ENCODE measurements at places on chromosomes 2 and 18.

DNA sequence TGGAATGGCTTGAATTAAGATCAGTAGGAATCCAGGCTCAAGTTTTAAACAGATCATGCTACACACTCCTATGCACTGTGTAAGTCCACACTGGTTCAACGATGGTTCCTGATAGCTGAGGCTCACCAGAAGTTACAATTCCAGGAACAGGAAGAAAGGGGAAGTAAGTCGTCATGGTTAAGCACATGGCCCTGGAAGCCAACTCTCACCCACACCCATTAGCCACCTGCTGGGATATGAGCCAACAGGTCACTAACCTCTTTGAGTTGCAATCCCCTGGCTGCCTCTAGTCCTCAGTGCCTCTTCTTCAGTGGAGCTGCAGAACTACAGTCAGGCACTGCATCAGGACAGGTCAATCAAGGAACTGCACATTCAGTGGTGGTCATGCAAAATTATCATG, 133.5 kb downstream of the TMEM182 start:
- DNase-seq, result no peak

DNA sequence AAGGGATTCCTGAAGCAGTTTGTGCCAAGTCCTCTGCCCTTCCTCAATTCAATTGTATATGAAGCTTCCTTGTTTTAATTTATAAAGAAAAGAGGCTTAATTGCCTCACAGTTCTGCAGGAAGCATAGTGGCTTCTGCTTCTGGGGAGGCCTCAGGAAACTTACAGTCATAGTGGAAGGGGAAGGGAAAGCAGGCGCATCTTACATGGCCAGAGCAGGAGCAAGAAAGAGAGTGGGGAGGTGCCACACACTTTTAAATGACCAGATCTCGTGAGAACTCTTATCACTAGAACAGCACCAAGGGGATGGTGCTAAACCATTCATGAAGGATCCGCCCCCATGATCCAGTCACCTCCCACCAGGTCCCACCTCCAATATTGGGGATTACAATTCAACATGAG, 114.2 kb downstream of the SGPP2 start:
- no peak for DNase-seq

- no peak for DNase-seq
These were observed 58.5 kb downstream of the ATIC start for GRCh38 chr2:215370112-215370965.

GRCh38 chr2:74567881-74568280, 13.4 kb downstream of the DOK1 start:
- DNase-seq, result no peak

- no peak for DNase-seq
These were observed 22.2 kb downstream of the GALR1 start for GRCh38 chr18:77271576-77272481.

- no peak for DNase-seq
These were observed 171.1 kb upstream of the NRP2 start for GRCh38 chr2:205511221-205511620.

GRCh38 chr2:156319811-156320485, 12.6 kb downstream of the NR4A2 start:
- no peak for DNase-seq

DNA sequence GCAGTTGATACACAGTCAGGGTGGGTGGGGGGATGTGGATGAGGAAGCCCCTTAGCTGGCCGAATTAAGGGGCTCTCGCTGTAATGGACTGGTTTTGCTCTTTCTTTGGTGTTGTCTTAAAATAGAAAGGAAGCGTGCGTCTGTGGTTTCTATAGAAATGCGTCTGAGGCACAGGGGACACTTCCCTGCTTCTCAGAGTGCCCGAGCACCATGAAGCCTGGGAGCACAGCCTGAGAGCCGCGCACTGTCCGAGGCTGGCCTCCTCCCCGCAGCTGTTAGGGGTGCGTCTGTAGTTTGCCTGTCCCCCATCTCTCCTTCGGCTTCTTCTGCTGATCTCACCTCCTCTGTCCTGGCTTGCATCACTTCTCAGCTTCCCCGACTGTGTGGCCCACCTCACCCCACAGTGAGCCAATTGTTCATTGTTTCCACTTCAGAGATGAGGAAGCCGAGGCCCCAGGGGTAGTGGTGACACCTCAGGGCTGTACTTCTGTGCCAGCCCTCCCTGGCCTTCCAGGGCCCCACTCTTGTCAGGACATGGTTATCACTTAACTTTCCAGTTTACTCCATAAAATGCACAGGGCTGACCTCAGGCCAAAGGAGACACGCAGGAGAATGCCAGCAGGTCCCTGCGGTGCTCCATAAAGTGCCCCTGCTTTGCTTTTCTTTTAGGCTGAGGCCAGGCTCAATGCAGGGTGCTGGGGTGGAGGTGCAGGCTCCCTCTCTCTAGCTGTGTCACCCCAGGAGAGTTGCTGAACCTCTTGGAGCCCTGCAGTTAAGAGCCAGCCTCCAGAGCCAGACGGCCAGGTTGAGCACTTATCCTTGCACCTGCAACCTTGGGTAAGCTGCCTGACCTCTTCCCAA, 210.6 kb downstream of the SEPTIN10 start:
- no peak for DNase-seq

GRCh38 chr18:70634576-70635147, 345.8 kb downstream of the SOCS6 start:
- no peak for DNase-seq

DNA sequence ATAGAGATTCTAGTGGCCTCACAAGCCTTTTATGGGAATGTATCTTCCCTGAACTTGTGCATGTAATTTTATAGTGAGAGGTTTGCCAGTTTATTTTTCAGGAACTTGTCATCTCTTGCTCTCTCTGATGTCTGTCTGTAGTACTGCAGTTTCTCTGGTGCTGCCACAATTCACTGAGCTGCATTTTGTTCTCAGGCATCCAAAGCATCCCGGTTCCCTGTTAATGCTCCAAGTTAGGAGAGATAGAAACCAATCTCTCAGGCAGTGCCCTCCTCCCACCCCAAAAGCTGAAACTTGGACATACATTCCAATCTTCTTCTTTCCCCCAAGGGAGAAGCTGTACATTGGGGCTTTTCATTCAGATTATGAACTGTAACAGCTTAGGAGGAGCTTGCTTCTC, 30.1 kb upstream of the GRB14 start:
- no peak for DNase-seq

DNA sequence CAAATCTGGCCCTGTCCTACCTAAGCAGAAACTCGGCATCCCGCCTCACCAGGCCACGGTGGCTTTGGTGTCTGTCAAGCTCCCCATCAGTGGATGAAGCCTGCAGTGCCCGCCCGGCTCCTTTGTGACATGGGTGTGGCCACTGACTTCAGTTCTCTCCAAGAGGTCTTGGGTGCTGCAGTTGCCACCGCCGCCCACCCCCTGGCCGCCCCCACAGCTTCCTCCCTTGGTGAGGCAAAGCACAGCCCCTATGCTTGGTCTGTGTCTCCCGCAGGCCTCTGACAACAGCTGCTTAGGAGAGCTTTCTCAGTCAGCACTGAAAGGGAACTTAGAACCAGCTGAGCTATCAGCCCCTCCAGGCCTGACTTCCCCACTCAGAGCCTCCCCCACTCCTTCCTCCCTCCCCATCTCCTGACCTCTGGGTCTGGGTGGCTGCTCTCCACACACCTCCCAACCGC, 22.9 kb upstream of the GPR55 start:
- no peak for DNase-seq

DNA sequence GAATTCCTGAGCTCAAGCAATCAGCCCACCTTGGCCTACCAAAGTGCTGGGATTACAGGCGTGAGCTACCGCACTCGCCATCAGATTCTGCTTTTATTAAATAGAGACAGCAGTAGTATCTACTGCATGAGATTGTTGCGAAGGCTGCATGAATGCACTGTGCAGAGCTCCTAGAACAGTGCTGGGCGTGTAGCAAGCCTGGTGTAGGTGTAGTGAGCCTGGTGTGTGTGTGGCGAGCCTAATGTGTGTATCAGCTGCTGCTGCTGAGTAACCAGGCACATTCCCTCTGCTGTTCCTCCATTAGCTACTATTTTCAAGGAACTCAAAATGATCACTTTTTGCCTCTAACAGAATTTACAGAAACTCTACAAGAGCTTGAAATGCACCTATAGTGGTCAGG, 57.6 kb downstream of the PTPRM start:
- no peak for DNase-seq

GRCh38 chr2:46200861-46201605, 96.2 kb upstream of the EPAS1 start:
- DNase-seq, result no peak

DNA sequence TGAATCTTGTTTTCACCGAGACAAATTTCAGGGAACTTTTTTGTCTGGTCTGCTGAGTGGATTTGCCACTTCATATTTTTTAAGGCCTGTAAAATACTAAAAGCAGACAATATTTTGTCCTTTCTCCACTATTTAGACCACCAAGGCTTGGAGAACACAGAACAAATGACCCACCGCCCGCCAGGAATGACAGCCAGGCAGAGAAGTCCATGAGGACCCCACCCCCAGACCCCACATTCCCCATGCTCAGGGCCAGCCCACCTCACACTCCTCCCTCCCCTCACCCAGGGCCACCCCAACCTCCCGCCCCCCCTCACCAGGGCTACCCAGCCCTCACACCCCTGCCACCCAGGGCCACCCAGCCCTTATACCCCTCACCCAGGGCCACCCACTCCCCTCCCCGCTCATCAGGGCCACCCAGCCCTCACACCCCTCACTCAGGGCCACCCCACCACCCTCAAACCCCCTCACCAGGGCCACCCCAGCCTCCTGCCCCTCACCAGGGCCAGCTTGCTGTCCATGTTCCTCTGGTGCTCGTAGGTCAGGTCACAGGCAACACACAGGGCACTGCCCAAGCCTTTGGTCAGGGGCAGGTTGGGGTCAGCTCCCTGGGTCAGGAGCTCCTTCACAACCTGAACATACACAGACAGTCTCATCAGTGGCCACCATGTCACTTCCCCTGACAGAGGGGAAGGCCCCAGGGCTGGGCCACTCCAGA, 50.6 kb downstream of the ANKMY1 start:
- no peak for DNase-seq

DNA sequence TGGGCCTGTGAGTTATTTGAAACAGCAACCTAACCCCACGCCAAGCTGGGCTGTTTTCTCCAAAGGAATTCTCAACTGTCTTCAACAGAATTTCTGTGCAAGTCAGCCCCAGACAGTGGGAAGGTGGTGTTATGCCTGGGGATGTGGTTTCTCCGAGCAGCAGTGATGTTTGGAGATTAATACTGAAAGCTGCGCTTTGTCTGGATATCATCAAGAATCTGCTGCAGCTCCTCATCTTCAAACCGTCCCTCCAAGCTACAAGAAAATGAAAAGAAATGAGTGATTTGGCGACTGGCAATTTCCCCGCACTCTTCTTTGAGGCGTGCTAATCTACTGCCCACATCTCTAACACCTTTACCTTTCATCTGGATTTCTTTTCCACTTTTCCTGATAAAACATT, 10.0 kb downstream of the POLR2D start:
- DNase-seq, result no peak

All from SK-N-MC (cell line).